Stimulated activated naive CD4-positive, alpha-beta T cell (primary cell): ENCODE measurements at places on chromosomes 1 and 21.

DNA sequence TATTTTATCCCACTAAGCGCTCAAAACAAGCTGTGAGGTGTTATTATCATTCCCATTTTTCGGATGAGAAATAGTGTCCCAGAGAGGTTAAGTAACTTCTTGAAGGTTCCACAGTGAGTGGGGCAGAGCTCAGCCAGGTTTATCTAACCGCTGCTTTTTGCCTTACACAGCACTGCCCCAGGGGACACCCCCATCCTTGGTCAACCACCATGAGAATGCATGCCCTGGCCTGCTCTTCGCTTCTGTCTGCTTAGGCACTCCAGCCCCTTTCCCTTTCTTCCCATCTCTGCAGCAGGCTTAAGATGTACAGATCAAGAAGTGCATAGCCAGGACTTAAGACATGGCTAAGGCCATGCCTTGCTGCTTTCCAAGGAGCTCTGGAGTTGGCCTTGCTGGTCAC is 159.0 kb upstream of the CD34 start:
- DNase-seq: no peak

DNA sequence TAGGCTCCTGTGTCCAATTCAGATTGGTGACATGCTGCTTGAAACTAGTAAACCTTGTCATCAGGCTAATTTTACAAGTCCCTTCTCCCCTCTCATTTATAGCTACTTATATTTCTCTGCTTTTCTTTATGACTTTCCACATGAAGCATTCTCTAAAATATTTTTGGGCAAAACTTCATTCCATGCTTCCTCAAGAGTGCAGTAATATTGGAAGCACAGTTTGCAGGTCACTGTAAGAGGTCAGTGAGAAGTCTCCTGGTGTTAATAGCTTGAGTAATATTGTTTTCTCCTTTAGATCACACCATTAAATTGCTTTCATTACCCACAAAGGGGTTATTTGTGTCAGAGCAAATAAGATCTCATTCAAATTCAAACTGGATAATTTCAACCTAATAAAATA is 46.6 kb downstream of the LPAR3 start:
- no peak for DNase-seq

DNA sequence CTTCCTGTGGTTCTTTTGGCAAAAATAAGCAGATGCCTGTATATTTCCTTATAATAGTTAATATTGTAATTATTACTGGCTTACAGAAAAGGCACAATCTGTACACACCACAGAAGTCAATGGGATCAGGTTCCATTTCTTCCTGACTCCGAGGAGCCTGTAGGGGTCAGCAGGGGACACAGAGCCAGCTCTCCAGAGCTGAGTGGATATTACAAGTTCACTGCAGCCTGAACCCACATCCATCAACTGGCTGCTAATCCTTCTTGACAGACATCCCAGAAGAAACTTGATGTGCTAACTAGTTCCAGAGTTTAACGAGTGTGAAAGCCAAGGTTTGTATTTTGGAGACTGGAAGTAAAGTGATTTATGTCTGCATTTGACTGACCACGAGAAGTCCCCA is 203.8 kb downstream of the LMX1A start:
- DNase-seq: no peak

- no peak for DNase-seq
These were observed 48.7 kb downstream of the NPHP4 start for GRCh38 chr1:5943343-5944124.

DNA sequence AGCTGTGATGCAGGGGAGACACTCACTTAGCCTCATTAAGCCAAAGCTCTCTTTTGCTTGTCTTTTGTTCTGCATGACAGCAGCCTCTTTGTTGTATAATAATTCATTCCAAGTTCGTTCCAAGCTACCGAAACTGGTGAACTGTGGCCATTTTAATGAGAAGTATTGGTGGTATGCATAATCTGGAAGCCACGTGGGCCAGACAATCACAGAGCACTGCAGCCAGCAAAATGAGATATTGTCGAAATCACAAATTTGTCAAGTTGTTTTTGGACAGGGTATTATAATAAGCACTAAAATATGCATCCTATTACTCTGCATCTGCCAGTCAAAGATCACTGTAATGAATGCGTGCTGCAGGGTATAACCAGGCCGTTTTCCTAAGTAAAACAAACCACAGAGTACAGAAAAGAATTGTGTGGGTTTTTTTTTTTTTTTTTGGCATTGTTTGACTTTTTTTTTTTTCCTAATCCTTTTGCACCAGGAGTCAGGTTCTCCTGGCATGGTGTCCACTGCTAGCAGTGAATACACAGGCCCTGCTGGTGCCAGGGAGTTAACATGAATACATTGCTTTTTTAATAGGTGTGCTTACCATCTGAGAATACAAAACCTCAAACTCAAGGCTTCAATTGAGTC is 423.9 kb downstream of the PTBP2 start:
- DNase-seq: no peak

- DNase-seq: no peak
These were observed 24.4 kb downstream of the DHRS3 start for GRCh38 chr1:12593621-12594066.

- no peak for DNase-seq
These were observed 119.6 kb downstream of the IER5 start for GRCh38 chr1:181208083-181208482.

DNA sequence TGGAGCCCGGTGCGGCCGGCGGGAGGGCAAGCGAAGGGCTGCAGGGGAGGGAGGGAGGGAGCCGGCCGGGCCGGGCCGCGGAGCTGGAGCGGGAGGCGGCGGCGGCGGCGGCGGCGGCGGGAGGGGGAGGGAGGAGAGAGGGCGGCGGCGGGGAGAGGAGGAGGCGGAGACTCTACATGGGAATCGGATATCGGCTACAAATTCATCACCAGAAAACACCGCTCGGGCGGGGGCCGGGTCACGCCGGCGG is at the start of gene AKT3:
Gene AKT3, minus strand, starts transcription at position 42 of the 250 bp plus-strand sequence. CDS start 7,073 bp downstream, outside the sequence.
- DNase-seq: peak; percentile 87

DNA sequence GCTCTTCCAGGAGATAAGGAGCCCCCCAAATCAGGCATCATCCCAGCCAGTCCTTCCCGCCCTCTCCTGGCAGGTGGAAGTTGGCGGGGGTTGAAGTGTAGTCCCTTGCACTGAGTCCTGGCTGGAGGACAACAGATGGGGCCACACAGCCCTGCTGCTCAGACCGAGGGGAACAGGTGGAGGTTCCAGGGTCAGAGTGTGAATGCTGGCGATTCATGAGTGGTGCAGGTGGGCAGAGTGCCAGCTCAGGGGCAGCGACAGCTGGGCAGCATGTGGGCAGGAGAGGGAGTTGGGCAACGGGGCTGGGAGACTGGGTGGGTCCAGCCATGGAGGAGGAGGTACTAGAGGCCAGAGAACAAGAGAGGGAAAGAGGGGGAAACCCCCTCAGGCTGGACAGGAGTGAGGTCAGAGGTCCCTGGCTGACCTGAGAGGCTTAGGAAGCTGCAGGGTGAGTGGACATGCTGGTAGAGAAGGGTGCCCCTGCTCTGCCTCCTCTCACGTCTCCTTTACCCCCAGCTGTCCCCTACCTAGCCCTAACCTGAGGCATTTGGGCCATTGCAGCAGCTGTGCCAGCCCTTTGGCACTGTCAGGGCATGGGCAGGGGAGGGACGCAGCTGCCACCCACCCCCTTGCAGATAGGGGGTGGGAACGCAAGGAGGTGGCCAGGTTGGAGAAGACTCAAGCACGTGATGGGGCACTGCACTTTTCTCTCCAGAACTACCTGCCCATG is 11.3 kb upstream of the ADORA1 start:
- no peak for DNase-seq

DNA sequence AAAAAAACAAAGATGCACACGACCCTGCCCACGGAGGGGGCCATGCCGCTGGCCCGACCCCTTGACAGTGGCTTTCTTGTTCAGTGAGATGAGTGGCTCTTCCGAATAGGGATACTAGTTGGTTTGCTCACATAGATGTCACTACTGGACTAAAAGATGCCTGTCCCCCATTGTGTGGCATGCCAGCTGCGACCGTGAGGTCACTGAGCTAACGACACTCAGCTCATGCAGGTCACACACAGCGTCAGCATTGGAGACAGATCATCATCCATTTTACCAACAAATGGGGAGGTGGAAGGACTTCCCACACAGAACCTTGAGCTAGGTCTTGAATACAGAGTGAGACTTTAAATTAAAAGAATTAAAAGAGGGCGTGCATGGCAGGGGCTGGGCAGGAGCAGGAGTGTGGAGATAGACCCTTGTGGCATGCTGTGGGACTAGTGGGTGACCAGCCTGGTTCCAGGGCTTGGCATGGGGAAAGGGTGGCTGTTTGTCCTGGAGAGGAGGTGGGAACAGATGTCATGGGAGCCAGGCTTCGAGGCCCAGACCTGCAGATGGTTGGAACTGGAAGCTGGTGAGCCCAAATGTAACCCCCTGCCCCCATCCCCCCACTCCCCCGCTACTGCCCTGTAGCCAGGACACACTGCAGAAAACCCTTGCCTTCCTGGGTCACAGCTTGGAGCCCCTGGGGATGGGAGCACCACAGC is 12.4 kb downstream of the SLC1A7 start:
- no peak for DNase-seq

DNA sequence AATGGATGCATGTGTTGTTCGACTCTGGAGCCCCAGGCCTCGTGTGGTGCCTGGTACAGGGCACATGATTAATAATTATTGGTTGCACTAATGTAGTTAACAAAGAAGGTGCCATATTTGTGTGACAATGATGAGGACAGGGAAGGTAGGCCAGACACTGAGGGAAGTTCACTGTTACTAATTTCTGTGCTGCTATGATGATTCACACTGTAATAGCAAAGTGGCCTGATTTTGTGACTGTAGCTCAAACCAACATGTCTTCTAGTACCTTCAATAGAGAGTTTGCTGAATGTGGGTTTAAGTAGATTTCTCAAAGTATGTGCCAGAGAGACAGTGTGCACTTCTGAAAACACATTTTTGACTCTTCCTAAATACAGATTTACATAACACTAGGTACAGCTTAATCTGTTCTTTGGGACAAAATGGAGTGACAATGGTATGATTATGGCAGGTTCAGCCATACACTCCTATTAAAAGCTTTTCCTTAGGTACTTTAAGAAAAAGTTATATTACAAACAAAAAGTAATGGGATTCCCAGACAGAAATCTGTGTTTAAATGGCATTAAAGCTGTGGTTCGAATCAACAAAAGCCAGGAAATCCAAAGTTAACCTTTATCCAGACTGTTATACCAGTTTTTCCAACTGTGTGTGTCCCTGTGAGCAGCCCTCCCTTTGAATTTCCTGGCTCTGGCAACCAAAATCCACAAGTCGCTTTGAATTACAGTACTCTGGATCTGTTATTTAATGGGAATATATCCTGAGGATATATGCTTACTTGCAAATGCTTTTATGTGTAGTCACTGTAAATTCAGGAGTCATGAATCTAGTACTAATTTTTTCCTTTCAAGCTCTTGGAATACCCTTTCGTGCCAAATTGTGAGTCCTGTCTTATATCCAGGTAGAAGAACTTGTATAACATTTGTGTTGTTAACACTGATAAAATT is 277.1 kb upstream of the SGIP1 start:
- no peak for DNase-seq

DNA sequence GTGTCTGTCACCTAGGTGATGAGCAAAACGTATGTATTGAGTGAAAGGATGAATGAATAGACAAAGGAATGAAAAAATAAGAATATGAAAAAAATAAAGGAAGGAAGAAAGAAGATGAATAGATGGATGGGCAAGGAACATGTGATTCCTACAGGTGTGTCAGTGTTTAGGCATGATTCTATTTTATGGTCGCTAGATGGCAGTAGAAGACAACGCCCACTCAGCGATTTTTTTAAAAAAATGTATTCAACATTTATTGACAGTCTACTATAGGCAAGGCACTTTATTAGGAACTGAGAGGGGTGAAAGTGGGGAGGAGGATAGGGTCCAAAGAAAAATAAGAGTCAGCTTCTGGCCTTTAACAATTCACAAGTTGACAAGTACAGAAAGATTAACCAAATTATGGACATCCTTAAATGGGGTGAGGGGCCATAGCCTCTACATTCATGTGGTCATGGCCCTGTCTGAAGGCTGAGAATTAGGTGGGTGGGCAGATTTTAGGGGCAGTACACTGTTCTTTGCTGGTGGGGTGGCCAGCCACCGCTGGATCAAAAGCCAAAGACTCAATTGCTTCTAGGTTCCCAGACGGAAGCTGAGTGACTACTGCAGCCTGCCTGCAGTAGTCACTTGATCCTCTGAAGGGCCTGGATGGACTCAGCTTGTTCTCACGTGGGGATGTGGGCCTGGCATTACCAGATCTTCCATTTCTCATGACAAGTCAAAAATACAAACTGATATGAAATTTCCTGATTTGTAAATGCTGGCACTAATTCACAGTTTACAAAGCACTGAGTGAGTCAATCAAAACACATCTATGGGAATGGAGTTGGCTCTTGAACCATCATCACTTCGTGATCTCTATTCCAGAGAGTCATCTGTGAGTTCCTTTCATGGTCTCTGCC is 83.9 kb downstream of the FASLG start:
- peak; percentile 19 for DNase-seq

DNA sequence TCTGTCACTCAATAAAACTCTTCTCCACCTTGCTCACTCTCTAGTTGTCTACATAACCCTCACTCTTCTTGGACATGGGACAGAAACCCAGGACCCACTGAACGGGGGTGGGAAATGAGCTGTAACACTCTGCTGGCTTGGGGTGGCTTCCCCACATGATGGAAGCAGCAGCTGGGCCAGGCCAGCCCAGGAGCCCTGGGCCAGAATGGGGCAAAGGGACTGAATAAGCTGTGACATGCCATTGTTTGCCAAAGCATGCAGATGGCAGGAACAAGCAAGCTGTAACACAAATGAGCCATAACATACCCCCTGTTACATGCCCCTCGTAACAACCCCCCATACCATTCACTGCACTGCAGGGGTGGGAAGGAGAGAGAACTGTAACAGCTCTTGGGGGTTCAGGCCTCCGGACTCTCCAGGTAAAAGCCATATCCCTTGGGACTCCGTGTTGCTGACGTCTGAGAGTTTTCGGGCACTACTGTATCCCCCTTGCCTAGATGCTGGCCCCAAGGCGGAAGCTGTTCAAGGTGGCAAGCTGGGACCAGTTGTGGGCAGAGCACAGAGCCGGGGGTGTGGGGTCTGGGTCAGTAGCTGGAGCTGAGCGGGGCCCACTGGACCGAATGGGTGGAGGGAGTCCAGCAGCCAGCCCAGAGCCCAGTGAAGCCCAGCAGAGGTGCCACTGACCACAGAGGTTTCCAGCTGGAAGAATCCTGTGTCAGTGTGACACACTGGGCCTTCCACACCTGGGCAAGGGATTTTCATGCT is 56.1 kb upstream of the DMRTB1 start:
- DNase-seq: no peak

DNA sequence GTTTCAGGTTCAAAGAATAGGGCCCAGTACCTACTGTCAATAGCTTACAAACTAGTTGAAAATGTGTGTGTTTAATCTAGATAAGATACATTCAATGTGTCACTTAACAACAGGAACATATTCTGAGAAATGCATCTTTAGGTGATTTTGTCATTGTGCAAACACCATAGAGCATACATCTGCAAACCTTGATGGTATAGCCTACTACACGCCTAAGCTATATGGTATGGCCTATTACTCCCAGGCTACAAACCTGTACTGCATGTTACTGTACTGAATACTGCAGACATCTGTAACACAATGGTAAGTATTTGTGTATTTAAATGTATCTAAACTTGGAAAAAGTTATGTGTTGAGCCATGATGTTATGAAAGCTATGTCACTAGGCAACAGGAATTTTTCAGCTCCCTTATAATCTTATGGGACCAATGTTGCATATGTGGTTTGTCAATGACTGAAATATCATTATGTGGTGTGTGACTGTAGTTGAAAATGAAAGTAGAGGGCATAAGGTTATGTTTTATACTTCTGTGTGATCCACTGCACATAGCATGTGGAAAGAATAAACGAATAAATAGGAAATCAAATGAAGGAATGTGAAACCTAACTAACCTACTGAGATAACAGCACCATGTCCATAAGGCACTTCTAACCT is 129.0 kb upstream of the CAMK1G start:
- no peak for DNase-seq

- no peak for DNase-seq
These were observed 2.1 kb upstream of the LCE2C start for GRCh38 chr1:152673016-152673415.
